ENCODE measurements at places on chromosomes 16 and 17. TPM values are rescaled to one million over a fixed set of nuclear protein-coding genes. Genes with fewer than 3 reads are reported as not detected.
A peak's percentile ranks its signal among the peaks of the same experiment; 100 is the strongest.

DNA sequence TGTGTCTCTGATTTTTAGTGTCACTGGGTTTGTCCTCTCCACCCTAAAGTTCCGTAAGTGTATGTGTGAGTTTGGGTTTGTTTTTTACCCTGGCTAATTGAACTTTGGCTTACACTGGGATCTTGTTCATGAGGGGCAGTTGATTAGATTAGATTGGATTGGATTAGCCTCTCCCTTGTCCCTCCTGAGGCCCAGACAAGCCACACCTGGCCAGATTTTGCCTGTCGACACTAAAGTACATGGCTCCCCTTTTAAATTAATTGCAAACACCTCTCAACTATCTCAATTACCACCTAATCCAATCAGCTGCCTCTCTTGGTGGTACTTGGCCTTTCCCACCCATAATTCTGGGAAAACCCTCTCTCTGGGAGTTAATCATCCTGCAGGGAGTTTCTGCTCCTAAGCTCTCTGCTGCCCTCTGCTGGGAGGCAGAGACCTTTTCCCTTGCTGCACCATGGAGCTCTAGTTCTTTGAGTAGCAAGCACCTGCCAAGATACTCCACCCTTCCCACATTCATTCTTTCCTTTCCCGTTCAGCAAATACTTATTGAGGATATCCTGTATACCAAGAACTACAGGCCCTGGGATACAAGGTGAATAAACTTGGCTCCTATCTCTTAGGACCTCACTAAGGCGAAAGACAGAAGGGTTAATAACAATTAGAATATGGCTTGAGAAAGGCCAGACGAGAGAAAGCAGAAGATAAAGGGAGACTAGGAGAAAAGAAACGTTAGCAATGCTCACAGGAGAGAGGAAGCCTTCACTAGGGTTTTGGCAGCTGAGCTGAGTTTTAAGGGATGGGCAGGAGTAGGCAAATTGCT lies 60.0 kb upstream of the MPHOSPH6 start:
- DNase-seq, result peak; percentile 66

DNA sequence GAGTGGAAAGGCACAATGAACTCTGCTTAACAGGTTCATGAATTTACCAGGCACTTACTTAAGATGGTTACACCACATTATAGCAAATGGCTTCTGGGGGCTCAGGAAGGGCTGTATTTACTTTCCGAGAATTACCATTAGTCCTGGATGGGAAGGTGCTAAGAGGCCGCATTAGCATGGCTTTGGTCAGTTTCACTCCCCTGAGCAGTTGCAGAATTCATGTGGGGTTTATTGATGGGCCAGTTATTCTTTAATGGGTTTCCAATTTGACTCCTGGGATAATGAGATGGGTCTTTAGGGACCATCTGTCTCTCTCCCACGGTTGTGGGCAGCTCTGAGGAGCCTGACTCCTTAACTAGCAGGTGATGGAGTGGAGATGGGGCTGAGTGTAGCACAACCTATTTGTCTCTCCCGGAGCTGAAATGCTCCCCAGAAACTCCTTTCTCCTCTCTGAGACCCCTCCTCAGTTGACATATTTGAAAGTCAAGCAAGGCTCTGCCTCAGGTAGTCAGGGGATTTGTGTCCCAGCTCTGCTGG lies 652.5 kb downstream of the HS3ST4 start:
- DNase-seq, result no peak

GRCh38 chr17:65060631-65061254 lies 4.2 kb upstream of the GNA13 start:
- no peak for DNase-seq

GRCh38 chr16:11392041-11392581 lies 46.9 kb downstream of the RMI2 start:
- no peak for DNase-seq

The ZNF764 gene
- polyA plus RNA-seq, result 7.4 TPM

The AGRP gene
- not detected for polyA plus RNA-seq

The PLA2G10 gene
- not detected for polyA plus RNA-seq
